ENCODE measurements at places on chromosomes 1 and 21.

DNA sequence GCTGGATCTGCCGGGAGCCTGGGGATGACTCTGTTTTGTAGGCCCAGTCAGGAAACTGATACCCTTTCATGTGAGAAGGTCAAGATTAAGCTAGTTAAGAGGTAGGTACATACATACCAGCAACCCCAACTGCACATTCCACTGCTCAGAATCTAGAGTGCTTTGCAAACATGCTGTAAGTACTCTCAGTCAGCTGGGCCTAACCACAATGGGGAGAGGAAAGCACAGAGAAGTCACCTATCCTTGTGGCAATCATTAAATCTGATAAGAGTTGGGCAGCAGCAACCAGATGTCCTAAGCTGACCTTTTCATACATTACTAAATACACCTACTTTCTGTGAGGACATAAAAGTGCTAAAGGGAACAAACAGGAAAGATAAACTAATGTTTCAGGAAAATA, 2.5 kb downstream of the ETV3 start:
- DNase-seq = no peak

- DNase-seq = no peak
Measured at GRCh38 chr1:176545034-176545639, 82.2 kb downstream of the PAPPA2 start.

- DNase-seq = no peak
Measured at GRCh38 chr1:116667575-116668105, at the start of gene IGSF3. Gene IGSF3 (minus strand): TSS chr1:116667733. CDS start chr1:116666326, 1,407 bp downstream.

- DNase-seq = peak; percentile 83
Measured at GRCh38 chr21:38811257-38811656, 5.5 kb downstream of the ETS2 start.

GRCh38 chr21:43997766-43998742, 14.1 kb upstream of the TRAPPC10 start:
- DNase-seq = no peak

DNA sequence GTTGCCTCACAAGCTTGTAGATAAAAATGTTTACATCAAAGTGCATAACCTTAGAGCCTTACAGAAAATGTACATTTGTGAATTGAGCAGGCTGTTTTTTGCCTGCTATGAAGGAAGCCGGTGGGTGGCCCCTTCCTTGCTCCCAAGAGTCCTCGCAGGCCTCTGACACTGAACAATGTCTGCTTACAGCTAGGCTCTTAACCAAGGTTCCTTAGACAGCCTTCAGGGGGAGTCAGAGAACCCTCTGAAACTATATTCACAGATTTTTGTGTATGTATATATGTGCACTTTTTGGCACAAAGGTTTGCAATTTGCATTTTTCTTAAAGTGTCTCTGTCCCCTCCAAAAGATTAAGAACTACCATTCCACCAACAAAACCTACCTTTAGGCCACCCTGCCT, 282.6 kb downstream of the BARHL2 start:
- no peak for DNase-seq

DNA sequence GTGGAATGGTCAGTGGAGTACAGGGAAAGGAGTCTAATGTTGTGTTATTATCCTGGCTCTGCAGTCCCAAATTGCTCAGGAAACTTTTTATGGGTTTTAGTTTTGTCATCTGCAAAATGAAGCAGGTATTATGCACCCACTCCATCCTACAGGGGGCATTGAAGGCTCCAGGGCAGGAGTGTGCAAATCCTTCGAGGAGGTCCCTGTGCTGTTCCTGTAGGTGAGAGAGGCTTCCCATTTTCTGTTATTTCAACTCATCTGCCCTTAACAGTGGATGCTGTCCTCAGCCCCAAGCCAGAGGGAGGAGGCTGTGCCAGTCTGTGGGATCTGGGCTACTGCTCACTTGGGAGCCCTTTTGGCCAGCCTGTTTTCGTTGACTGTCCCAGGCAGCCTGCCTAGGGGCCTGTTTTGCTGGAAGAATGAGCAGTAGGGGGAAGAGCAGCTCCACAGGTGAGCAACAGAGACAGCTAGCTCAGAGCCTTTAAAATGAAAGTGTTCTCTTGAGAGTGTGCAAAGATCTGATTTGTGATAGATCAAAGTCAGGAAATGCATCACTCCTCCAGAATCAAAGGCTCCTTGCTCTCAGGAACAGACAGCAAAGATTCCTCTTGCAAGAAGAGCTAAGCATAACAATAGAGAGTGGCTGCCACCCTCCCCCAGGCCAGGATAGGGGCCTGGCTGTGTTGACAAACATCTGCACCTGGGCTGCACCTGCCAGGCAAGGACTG, 317.6 kb upstream of the PROX1 start:
- no peak for DNase-seq

DNA sequence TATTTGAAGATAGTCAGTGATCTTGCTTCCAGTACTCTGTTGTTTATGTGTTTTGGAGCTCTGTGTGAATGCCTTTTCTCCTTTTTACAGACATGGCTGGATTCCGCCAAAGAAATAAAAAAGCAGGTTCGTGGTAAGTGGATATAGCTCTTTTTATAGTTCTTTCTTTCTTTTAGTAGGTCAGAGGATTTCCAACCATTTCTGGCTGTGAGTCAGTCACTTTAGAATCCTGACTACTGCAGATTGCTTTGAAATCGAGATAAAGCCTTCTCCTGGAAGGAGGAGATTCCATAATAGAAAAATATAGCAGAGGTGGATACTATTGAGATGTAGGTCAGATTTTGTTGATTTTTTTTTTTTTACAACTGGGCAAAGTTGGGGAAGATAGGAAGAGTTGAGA, 97.4 kb downstream of the EPB41 start:
- no peak for DNase-seq

DNA sequence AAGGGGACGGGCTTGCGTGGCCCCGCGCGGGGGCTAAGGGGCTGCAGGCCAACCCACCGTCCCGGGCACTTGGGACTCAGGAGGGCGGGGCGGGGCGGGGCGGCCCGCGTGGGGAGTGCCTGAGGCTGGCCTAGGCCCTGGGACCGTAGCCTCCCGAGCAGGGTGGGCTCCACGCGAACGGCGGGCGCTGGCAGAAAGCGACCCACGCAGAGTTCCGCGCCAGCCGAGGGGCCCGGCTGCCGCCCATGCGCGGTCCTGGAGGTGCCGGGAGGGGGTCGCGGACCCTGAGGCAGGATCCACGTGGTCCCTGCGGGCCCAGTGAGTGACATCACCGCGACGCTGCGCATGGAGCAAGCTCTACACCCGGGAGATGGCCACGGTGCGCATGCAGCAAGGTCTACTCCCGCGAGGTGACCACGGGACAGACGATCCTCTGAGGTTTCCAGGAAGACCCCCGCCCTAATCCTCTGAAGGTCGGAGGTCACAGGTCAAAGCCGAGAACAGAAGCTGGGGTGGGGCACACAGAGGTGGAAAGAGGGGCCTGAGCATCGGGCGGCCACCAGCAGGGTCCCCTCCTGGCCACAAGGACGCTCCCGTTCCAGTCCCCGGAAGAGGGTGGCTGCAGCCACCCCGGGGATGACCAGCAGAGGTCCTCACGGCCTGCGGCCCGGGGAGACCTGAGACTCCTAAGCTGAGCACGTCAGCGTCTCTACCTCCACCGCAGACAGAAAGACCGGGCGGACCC, 13.5 kb upstream of the SLC19A1 start:
- DNase-seq = peak; percentile 79

- no peak for DNase-seq
Measured at GRCh38 chr1:176110203-176110602, 96.9 kb downstream of the COP1 start.

DNA sequence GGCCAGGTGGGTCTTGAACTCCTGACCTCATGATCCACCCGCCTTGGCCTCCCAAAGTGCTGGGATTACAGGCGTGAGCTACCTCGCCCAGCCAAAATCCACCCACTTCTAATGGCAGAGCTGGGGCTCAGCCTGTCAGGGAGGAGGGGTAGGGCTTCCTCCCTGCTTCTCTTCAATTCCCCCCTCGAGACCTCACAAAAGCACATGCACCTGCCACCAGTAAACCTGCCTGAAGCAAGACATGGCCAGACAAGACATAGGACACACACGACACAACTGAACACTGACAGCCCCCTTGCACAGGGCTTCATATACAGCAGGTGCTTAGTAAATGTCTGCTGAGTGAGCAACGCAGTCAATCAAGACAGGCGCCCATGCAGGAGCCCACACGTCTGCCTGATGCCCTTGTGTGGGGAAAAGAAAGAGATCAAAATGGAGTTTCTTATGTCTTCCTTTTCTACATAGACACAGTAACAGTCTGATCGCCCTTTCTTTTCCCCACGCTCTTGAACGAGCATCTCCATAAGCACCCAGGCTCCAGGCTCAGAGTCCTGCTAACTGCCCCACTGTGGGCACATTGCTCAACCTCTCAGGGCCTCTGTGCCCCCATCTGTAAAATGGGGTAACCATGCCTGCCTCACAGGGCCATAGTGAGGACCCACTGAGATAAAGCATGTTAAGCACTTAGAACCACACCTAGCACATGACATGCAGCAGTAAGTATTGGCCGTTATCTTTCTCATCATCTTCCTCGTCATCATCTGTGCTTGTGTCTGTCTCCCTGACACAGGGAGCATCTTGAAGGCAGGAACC, 8.8 kb downstream of the SDC3 start:
- DNase-seq = no peak

DNA sequence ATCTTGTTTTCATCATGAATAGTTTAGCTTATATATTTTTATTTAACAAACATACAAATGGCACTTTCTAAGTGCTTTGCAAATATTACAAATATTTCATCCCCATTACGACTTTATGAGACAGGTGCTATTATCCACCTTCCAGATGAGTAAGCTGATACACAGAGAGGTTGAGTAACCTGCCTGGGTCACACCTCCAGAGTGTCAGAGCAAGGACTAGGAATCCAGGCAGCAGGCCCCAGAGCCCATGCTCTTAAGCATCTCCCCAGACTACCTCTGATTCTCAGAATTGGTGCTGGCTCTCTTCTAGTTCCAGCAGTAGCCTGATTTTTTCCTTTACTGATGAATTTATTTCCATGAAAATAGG, 40.0 kb downstream of the EPHB2 start:
- no peak for DNase-seq

- DNase-seq = no peak
Measured at GRCh38 chr1:182129398-182129797, 67.9 kb upstream of the ZNF648 start.

DNA sequence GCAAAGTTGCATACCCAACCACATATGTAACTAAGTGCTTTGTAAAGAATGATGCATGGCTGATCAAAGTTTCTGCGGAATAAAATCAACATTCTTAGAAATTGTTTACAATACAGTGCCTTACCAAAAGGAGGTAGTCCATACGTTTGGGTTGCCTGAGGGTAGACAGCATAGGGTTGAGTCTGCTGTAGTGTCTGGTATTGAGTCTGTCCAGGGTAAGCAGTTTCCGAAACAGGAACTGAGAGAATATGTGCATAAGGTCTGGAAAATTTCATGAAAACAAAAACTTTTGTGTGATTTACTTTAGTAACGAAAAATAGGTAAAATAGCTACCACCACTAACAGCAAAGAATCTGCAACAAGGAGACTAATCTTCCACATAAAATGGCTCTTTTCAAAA, 53.0 kb downstream of the EYA3 start:
- DNase-seq = no peak

DNA sequence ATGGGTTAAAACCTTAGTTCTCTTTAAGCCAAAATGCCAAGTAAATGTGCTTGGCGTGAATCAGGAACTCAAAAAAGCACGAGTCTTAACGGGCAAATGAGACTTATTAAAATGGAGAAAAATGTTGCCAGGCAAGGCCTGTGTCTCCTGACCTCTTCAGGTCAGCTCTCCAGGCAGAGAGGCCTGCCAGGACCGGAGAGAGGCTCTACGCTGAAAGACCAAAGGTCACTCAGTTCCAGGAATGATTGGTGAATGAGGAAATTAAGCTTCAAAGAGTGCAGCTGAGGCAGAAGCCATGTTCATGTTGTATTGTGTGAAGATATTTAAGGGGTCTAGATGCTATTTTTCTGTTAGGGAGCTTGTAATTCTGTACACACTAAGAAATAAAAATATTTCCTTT, 66.6 kb downstream of the SPAG17 start:
- DNase-seq = no peak

- no peak for DNase-seq
Measured at GRCh38 chr1:203444171-203444576, 31.4 kb upstream of the PRELP start.

GRCh38 chr21:37665230-37666024, 250.8 kb downstream of the KCNJ6 start:
- DNase-seq = no peak

DNA sequence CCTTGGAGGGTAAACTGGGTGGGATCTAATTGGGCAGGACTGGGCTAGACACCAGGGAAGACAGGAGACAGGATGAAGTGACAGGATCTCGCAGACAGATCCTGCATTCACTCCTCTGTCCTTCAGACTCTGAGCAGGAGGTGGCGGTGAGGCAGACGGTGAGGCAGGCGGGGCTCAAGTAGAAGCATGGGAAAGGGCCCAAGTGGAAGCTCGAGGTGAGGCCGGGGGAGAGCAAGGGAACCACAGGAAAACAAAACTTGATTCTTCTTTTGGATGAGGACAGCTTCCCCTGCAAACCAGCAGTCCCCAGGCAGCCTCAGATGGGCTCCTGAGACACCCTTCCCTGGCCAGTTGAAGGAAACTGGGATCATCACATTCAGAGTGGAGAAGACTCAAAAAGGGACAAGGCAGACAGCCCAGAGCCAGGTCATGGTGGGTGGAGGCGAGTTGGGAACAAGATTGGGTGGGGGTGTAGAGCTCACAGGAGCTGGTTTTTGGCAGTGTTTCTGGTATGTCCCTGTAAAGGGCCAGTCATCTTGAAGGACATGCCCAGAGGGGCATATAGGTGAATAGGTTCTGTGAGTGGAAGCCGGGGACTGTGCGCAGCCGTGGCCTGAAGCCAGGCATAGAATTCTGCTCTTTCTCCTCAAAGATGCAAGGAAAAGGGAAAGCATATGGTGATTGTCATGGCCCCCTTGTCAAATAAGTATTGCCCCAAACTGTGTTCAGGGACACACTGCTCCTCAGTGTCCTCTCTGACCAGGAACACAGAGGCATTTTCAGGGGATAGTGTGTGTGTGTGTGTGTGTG, 18.0 kb downstream of the INKA2 start:
- no peak for DNase-seq

DNA sequence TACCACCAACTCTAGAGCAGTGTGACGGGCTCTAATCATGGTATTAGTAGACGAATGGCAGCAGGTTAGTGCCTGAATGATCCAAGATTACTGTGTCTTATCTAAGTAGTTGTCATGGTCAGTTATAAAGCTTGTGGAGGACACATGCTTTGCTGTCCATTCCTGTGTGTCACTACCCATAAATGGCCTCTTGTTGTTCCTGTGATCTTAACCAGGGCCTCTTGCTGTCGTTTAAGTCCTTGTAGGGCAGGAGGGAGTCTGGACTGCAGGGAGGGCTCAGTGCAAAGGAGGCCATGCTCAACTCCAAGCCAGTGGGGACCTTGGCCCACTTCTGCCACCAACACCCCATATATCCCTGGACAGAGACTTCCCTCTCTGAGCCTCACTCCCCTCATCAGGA, 130.5 kb downstream of the EPHB2 start:
- no peak for DNase-seq

Data from GM04504 (cell line).